Left hindlimb (tissue), 1 donor: ENCODE measurements at places on chromosomes 5 and 9.

DNA sequence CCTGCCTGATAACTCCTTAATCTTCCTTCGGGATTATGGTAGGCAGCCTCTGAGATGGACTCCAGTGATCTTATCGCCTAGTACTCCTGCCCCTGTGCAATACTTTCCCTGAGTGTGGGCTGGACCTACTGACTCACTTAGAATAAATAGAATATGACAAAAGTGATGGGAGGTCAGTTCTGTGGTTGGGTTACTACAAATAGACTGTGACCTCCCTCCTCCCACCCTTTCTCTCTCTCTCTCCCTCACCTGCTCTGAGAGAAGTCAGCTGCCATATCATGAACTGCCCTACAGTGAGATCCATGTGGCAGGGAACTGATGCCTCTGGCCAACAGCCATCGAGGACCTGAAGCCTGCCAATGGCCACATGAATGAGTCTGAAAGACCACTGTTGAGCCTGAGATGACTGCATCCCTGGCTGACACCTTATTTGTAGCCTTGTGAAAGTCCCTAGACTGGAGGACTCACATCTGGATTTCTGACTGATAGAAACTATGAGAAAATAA, 31.7 kb downstream of the NRG2 start:
- DNase-seq = no peak

DNA sequence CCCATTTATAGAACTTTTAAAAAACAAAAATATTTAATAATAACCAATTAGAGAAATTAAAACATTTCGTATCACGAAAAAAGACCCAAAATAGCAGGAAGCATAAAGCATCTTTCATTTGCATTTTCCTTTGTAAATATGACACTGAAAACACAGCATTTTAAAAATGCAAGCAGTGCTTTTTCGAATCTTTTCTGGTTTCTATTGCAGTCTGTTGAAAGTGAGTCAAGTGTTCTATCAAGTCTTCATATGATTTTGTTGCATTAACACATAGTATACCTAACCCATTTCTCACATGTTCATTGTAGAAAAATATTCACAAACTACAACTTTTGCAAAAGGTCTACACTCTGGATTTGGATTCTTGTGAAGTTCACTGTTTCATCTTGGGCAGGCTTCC, 198.8 kb downstream of the SEMA5A start:
- no peak for DNase-seq

DNA sequence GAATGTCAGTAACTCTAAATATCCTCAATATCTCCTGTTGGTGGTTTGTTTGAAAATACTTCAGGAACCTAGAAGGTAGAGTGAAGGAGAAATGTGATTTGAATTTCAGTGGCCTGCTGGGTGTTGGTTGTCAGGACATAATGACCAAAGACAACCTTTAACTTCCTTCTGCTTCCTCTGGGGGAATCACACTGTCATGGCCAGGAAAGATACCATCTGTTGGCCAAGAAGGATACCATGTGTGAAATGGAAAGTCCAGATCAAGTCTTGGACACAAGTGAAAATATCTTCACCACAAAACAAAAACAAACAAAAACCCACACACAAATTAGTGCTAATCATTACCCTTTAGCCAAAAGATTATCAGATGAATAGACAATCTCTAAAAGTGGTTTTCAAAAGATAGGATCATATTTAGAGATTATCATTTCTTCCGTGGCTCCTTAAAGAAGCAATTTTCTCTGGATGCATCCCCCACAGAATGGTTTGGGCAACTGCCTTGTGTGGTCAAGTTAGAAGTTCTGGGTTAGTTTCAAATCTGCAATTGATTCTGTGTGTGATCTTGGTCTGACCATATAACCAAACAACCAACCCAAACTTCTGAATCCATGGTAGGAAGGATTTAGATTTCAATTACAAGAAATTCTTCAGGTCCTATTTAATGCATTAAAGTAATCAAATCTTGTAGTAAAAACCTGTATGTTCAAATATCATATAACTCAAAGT, 1.6 kb downstream of the C1QTNF3 start:
- DNase-seq = no peak

DNA sequence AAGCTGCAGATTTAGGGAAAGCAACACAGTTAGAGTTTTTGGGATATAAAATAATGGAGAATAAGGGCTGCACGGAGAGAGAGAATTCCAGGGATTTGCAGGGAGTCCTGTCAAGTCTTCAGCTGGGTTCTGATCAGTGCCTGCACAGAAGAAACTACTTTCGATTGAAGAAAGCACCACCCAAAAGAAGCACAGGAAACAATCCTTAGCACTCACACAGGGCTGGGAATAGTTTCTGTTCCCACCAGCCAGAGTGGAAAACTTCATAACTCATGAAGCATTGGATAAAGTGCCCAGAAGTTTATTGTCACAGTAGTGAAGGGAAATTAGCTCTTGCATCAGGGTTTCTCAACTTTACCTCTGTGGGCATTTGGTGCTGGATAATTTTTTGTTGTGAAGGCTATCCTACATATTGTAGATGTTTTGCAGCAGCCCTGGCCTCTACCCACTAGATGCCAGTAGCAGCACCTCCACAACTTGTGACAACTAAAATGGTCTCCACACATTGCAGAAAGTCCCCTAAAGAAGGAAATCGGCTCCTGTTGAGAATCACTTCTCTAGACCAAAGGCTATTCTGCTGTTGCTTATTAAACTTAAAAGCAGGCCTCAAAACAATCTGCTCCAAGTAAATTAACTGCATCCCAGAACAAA, 71.0 kb upstream of the FAM120A start:
- DNase-seq = no peak

DNA sequence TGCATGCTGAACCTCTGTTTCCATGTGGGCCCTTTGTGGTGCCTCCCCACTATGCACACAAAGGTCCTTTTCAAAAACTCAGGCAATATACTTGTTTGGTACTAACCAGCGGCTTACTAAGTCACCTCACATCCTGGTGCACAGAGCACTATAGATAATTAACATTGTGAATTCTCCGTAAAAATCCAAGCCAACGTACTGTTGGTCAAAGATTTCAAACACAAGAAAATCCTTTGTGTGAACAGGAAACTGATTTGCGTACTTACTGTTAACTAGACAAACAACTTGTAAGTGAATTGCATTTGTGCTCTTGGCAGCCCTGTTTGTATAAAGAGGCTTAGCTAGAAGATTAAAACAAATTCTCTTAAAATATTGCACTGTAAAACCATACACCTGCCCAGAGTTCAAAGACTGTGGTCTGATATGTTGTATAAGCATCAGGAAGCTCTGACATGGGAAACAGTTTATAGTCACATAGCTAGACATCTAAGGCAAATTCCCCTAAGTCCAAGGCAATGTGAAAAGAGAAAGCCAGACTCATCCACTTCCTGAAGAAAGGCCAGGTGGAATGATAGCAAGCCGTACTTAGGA, 125.0 kb upstream of the SLC12A2 start:
- no peak for DNase-seq

- DNase-seq = no peak
Observed at GRCh38 chr5:135102716-135103574, 68.9 kb upstream of the PITX1 start.

GRCh38 chr9:18824095-18824666, 208.8 kb downstream of the SAXO1 start:
- no peak for DNase-seq

GRCh38 chr5:150082374-150082773, 4.0 kb downstream of the CSF1R start:
- no peak for DNase-seq

GRCh38 chr9:116475201-116475600, 211.9 kb upstream of the TRIM32 start:
- DNase-seq = no peak

- no peak for DNase-seq
Observed at GRCh38 chr9:124303762-124304161, 46.0 kb downstream of the NEK6 start.

DNA sequence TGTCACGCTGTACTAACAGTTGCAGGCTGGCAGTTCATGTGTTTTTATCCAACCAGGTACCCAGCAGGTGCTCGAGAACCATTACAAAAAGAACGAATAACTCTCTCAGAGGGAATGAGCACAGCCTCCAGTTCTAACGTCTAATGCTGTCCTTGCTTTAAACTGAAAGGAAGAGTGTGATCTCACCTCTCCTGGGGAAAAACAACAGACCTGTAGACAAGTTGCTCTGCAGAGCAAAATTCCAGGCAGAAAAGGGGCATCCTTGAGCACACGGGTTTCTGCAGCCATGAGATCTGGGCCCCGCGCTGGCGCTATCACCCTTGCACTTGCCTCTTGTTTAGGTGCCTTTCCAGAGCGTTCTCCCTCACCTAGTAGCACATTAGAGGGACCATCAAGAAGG, 92.5 kb upstream of the DNAH5 start:
- no peak for DNase-seq

GRCh38 chr5:148403344-148403743, 19.6 kb downstream of the FBXO38 start:
- no peak for DNase-seq

DNA sequence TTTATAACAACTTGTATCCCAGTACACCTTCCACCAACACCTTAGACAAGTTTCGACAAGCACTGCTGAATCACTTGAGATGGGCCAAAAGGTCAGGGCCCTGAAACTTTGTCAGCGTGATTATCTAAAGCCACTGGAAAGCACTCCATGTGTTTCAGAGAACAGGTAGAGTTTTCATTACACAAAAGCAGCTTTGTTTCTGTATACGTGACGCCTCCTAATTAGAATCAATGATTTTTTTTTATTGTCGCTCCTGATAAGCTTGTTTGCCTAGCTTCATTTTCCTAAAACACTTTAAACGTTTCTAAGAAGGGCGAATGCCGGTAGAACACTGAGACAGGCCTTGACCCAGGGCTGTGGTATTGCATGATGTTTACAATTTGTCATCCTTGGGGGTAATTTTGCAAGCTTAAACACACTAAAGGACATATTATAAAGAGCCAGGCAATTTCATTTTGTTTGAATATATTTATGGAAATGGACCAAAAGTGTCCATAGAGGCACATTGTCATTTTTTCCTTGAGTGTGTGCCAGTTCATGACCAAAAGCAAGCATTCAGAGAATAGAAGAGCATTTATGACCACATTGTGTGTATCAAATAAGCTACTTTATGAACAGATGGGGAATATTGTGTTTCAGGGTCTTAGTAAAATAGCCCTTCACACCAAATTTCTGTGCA, 193.6 kb downstream of the GLIS3 start:
- DNase-seq = no peak

DNA sequence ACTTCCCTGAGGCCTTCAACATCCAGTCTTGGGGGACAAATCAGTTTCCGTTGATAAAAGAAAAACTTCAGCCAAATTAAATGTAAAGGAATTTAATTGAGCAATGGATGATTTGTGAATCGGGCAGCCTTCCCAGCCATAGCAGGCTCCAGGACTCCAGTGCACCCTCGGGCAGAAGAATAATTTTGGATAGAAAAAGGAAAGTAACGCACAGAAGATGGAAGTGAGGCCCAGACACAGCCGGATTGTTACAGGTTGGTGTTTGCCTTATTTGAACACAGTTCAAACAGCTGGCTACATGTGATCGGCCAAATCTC, 19.1 kb downstream of the MRPL36 start:
- no peak for DNase-seq

DNA sequence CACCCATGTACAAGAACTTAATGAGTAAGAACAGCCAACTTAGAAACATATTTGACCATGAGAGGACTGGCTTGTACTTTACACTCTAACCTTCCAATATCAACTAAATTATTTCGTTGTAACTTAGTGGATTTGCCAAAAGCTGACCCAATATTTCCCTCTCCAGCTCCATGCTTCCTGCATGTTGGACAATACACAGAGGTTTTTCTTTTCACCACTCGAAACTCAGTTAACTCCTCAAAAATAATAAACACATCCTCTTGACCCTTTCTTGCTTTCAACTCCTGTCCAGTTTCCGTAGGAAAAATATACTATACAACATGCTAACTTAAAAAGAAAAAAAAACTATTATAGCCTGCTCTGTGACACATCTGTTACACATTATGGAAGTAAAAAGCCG, 188.9 kb downstream of the MPDZ start:
- DNase-seq = no peak

- no peak for DNase-seq
Observed at GRCh38 chr5:65307931-65308330, 173.8 kb downstream of the ADAMTS6 start.

GRCh38 chr5:103035701-103036100, 84.2 kb downstream of the GIN1 start:
- no peak for DNase-seq

DNA sequence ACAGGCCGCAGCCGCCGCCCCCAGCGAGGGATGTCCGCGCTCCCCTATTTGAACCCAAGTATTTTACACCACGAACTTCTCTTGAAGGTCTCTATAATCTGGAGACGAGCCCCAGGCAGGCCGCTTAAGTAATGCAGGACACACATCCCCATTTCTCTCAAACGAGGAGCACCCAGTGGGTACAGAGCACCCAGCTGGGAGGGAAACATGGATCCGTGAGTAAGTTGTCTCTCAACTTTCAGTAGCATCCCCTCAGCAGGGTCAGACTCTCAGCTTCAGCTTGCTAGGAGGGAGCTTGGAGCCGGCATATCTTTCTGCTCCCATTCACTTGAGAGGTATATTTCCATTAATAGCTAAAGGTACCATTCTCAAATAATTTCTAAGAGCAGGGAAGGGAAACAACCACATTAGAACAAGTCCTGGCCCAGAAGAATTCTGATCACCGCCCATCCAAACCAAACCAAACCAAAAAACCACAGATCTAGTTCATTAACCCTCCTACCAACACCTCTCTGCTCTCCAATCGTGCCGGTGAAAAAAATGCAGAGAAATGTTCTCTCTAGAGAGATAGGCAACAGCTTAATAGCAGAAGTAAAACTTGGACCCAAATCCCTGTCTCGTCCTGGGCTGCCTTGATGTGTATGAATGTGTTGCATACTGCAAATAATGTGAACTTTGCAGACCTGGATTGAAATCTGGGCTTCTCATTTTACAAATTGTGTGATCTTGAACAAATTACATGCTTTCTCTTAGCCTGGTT, 910 bp downstream of the TDRD7 start:
- no peak for DNase-seq

DNA sequence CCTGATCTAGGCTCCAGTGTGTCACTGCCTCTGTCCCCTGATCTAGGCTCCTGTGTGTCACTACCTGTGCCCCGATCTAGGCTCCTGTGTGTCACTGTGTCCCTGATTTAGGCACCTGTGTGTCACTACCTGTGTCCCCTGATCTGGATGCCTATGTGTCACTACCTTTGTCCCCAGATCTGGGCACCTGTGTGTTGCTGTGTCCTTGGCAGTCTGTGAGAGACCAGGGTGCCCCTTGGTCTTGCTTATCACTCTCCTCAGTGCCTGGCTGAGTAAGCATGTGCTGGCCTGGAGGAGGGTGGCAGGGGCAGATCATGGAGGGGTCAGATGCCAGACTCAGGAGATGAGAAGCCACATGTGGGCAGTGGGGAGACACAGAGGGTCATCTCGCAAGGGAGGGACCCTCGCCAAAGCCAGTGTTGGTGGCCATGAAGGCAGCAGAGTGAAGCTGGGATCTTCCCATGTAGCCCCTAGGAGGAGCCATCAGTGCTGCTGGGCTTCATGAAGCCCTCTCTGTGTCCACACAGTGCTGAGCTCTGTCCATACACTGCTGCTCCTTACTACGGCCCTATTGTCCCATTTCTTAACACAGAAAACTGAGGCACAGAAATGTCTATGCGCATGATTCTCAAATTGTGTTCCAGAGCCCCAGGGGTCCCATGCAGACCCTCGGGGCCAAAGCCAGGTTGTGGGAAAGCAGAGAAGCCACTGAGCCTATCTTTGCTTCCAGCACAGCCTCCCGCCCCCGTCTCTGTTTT, 15.5 kb downstream of the OLFML2A start:
- DNase-seq = no peak

- no peak for DNase-seq
Observed at GRCh38 chr9:132748450-132748849, 78.2 kb downstream of the GTF3C4 start.

GRCh38 chr9:1384816-1385215, 334.7 kb downstream of the DMRT2 start:
- DNase-seq = no peak

GRCh38 chr9:34059954-34060353, 11.3 kb upstream of the UBAP2 start:
- DNase-seq = no peak
